NCI-H524 (cell line): ENCODE measurements at places on chromosomes 4 and X.

DNA sequence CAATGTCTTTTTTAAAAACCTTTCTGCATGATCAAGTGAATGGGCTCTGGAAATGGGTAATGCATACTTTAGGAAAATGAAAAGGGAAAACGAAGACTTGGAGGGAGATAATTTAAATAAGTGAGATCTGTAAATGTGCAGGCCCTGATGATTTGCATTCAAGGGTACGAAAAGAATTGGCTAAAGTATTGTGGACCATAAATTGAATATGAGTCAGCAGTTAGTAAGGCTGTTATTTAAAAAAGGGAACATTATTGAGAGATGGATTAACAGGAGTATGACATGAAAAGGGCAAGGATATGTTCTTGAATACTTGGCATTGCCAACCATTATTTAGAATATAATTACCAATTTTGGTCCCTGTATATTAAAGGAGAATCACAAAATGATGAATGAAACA, 125.5 kb downstream of the GPAT3 start:
- no peak for DNase-seq

- no peak for DNase-seq
Observed at GRCh38 chrX:78455901-78456300, 128.5 kb upstream of the CYSLTR1 start.

DNA sequence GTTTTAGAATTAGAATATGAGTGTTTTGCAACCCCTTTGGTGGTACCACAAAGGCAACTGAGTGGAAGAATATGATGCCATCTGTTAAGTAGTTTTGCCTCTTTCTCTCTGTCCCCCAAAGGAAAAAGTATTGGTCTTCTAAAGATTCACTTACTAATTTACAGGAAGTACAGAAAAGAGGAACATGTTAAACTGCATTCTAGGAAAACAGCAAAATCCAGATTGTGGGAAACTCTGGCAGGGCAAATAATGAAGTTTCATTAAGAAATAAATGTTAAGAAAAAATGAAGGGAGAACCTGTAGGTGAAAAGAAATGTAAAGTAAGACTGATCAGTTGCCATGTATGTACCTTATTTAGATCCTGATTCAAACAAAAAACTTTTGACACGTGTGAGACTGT, 39.3 kb downstream of the NSUN7 start:
- no peak for DNase-seq

- no peak for DNase-seq
Observed at GRCh38 chr4:155703486-155704247, 37.0 kb downstream of the GUCY1A1 start.

DNA sequence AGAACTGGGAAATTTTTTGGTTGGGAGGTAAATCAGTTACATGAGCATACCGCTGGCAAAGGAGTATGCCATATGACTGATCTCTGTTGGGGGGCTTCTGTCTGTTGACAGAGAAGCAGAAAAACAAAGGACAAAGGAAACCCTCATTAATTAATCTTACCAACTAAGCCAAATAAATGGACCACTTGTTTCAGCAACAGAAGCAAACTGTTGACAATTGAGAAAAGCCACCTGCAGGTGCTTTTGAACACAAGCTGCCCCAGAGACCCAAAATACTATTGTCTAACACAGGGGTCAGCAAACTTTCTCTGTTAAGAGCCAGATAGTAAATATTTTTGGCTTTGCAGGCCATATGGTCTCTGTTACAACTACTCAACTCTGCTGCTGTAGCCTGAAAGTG, 7.0 kb upstream of the FRYL start:
- peak; percentile 20 for DNase-seq

- no peak for DNase-seq
Observed at GRCh38 chrX:24014388-24015018, 12.5 kb downstream of the KLHL15 start.

- no peak for DNase-seq
Observed at GRCh38 chrX:17081511-17081910, 135.1 kb downstream of the REPS2 start.

- no peak for DNase-seq
Observed at GRCh38 chr4:75513526-75514130, 575 bp downstream of the RCHY1 start.

DNA sequence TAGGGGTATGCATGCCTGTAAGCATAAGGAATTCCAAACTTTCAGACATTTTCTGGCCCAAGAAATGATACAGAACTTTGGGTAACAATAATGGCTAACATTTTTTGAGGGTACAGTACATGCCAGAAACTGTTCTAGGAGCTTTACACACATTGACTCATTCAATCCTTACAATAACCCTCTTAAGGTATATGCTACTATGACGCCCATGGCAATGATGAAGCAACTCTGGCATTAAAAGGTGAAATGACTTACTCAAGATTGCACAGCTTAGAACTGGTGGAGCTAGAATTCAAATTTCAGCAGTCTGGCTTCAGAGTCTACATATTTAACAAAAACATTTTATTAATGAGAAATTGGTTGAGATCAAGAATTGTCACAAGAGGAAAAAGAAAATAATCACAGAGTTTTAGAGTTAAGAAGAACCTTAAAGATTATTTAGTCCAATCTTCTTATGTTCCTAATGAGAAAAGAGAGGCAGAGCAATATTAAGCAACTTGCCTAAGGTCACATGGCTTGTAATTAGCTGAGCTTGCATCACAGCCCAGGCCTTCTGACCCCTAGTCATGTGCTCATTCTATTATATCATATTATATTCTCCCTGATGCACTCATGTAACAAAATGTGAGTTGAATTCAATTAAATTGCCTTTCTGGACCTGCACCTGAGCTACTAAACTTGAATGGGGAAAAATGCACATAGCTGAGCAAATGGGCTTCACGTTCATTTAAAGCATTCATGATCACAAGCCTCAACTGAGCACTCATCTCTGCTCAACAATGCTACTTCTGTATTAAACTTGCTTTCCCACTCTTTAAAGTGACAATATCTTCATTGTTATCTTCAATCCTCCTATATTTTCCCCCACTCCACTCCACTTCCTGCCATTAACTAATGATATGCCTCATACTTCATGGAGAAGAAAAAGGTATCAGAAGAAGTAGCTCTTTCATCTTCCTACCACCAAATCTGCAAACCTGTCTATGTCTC, 73.2 kb downstream of the ENOX2 start:
- DNase-seq = no peak

DNA sequence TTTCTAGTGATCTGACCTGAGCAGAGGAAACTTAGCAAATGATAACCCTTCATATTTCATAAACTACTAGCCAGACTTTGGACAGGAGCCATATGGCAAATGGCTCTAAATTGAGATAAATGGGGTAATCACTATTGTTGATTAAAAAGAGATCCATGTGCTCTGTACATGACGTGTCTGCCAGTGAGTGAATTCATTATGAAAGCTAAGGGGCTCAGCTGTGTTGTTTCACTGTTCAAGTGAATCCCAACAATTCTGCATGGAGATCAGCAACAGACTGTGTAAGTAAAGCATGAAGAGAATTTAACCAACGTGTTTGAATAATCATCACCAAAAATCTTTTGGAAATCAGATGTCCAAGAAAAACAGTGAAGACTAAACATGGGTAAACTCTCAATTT, 9.5 kb upstream of the QRFPR start:
- DNase-seq = no peak

DNA sequence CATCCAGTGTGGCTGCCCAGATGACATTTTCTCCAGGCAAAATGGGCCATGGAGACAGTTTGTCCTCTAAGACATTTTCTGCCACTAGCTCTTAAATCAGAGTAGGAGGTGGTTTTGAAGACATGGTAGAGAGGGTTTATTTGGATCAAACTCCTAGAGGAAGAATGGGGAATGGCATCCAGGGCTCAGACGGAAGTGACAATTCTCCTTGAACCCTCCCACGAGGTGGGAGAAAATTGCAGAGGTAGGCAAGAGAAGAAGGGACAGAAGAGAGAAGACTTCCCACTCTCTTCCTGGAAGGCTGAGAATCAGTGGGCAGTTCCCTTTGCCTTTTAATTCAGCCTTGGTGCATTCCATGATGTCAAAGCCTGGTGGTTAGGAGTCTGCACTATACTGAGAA, 194.0 kb downstream of the SMIM20 start:
- no peak for DNase-seq

GRCh38 chr4:182015014-182015413, 228.2 kb upstream of the TENM3 start:
- no peak for DNase-seq

- peak; percentile 44 for DNase-seq
Observed at GRCh38 chr4:26051240-26051639, 137.2 kb downstream of the SMIM20 start.

DNA sequence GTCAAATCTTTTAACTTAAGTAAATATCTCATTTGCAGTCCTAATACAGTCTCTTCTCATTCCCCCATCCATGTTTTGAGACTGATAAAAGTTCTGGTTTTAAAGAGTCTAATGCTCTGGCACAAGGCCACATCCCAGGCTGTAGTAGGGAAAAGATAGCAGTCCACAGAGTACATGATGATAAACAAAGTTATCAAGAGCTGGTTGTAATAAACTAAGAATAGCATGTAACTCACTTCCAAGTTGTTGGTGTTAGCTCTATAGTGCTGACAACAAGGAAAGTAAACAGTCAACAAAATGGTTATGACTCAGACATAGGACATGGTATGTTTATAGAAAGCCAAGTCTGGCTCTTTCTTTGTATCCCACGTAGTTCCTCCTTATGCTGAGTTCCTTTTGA, 21.8 kb upstream of the AREG start:
- no peak for DNase-seq

- DNase-seq = no peak
Observed at GRCh38 chr4:189304809-189305208, 635.9 kb upstream of the FRG1 start.

DNA sequence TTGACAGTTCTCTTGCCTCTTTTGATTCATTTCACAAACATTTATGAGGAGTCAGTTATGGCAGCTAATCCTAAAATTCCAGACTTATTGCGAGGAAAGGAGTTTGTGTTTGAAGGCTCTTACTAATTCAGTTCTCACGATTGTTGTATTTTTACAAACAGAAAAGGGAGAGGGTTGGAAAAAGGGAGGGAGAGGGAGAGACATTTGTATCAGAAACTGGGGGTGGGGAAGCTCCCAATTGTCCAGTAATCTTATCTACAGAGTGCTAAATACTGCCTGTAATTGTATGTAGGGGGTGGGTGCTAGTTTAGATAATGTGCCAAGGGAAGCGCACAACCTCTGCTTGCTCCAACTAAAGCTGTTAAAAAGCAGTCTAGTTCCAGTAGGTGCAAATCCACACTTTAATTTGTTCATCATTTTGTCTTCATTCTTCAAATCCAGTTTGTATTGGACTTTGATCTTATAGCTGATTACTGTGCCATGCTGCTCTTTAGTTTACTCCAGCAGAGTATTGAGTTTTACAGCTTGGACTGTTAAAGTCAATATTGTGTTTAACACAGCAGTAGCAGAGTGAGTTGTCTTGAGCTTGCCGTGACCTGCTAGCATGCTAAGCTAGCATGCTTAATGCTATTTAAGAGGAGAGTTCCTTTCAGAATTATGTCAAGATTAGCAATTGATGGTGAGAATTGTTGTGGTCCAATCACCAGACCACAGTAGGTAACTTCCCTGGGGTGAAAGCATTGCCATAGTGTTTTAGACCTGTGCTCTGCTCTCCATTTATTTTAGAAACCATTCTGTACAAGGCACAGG, 13.9 kb downstream of the FNIP2 start:
- DNase-seq = no peak
